ENCODE measurements at places on chromosomes 11 and 22.

- no peak for DNase-seq
Observed at GRCh38 chr11:15195454-15196200, 80.9 kb downstream of the INSC start.

- DNase-seq: no peak
Observed at GRCh38 chr22:49906799-49907290, 11.4 kb downstream of the ALG12 start.

GRCh38 chr22:46436595-46437175, 100.7 kb downstream of the CELSR1 start:
- peak; percentile 94 for DNase-seq

DNA sequence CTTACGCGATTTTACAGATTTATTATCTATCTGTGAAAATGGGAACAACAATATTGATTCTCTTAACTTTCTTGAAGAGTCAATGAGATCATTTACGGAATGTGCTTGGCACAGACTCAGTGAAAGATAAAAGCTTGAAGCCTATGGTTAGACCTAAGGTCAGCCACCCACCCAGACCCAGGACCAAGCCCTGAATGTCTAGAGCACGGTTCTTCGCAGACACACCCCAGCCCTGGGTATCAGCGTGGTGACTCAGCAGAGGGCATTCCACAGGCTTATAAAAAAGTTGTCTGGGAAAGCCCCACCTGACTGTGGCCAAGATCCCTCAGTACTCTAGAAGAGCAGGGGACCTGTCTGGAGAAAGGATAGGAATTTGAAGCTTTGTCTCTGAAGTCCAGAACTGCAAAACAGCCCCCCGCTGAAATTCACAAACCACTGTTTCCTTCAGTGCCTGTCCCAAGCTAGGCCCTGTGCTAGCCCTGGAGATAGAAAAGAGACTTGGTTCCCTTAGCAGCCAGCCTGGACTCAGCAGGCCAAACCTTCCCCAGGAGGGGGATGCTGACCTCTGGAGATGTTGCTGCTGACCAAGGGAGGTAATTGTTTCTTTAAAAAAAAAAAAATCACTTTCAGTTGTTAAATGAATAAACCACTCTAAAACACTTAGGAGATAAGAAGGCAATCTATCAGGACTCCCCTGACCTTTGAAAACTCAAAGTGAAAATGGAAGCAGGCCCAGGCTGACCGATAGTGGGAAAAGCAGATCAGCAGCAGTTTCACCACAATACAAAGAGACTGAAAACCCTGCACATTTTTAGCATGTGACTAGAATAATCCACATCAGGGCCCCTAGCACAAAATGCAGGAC, 114.0 kb downstream of the ABTB2 start:
- DNase-seq: peak; percentile 93

DNA sequence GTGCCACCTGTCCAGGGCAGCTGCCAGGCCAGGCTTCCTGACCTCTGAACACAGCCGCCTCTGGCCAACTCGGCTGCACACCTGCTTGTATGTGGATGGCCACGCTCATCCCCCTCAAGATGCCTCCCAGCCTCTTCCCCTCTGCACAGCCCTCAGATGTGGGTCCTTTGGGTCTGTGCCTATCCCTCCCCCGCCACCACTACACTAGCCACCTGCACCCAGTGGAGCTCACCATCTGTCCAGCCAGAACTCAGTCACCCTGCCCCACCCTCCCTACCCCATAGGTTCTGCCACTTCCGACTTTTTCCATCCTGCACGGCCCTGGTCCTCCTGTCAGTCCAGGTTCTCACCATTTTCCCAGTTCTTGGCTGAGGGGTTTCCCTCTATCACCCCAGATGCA, 44.6 kb downstream of the PHF21B start:
- no peak for DNase-seq

DNA sequence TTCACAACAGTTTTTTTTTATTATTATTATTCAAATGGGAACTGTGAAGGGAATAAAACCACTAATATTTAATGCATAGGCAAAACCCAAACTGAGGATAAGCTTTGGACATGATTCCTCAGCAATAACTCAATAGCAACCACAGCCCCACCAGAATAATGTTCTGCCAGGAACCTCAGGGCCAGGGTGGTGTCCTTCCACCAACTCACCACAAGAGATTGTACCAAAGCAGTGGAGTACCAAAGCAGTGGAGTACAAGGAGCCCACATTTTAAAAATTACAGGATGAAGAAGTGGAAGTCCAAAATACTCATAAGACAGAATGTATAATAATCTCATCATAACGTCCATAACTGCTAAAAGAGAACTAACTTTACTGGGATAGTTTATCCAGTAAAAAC, 32.5 kb upstream of the FZD4 start:
- no peak for DNase-seq

- peak; percentile 48 for DNase-seq
Observed at GRCh38 chr22:30252411-30253204, 6.0 kb upstream of the LIF start.

- peak; percentile 82 for DNase-seq
Observed at GRCh38 chr22:38981005-38981991, 849 bp upstream of the APOBEC3B start.

Data from epithelial cell of esophagus (primary cell).